ENCODE measurements at places on chromosomes 11 and 22.

GRCh38 chr11:66543263-66544107, 2.4 kb downstream of the ZDHHC24 start:
- DNase-seq = peak; percentile 63

DNA sequence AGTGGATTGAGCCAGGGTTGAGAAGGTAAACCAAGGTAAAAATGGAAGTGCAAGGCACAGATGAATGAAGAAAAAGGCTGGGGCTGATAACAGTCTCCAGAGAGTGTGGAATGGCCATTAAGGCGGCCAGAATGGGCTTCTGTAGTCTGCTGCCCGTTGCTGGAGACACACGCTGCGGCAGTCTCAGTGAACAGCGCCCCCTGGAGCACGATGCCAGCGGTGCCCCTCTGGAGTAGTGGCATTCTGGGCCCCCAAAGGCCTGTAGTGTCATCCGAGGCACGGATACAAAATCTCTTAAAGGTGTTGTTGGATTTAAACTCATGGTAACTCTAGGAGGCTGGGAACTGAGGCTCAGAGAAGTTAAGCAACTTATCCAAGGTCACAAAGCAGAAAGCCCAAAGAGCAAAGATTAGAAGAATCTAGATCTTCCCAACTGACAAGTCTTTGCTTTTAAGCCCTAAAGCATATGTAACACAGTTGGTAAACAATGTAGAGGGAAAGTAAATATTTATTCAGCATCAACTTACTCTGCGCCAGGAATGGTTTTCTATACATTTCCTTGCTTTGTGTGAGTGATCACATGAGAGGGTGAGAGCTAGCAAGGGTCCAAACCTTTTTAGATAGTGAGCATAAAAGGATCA, 18.2 kb downstream of the KCNJ1 start:
- peak; percentile 37 for DNase-seq

GRCh38 chr11:13348305-13348704, 70.7 kb downstream of the BMAL1 start:
- no peak for DNase-seq

DNA sequence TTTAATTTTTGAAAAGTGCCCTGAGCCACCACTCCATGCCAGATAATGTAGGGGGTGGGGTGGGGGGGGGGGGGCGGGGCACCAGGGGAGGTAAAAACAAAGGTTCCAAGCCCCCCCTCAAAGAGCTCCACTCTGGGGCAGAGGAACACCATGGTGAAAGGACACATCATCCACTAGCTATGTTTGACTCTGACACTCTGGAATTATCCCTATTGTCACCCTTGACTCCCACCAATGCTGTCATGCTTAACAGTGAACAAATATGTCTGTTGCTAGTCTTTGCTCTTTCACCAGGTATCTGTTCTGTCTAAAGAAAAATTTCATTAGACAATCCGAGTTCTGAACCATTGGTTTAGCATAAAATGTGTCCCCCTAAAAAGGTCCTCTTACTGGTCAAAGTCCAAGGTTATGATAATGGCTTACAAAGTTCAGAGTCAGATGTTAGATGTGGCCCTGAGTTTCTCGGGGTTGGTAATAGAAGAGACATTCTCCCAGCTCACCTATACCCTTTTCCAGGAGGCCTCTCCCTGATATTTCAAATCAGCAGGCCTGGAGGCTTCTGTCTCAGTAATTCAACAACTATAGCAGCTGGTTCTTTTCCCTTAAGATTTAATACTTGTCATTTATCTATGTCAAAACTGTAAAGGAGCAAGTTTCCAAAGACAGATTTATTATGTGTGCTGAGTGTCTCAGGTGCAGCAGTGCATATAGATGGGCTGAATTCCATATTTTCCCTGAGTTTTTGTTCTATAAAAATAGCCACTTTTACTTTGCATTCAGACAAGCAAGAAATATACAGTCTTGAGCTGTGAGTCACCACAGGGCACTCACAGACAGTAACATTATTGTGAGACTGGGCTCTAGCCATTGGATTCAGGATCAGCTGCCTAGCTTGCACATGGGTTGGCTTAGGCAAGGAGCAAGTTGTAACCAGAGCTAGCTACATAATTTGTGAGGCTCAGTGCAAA, 174.1 kb downstream of the CSNK2A3 start:
- DNase-seq = peak; percentile 76

DNA sequence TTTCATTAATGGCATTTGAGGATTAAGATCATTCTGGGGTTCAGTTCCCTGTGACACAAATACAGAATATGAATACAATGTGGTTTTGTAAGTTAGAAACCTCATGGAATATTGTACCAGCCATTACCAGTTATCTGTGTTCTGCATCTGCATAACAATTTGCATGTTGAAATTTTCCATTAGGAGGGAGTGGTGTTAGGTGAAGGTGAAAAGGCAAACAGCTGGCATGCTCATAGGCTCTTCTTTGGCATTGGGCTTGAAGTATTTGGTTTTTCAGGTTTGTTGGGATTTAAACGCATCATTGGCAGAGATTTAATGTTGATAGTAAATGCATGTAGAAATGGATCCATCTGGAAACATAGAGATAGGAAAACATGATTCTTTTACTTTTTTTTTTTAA, 18.6 kb downstream of the RTN3 start:
- DNase-seq = no peak

GRCh38 chr11:67673358-67673757, 1.1 kb downstream of the ALDH3B2 start:
- DNase-seq = no peak

DNA sequence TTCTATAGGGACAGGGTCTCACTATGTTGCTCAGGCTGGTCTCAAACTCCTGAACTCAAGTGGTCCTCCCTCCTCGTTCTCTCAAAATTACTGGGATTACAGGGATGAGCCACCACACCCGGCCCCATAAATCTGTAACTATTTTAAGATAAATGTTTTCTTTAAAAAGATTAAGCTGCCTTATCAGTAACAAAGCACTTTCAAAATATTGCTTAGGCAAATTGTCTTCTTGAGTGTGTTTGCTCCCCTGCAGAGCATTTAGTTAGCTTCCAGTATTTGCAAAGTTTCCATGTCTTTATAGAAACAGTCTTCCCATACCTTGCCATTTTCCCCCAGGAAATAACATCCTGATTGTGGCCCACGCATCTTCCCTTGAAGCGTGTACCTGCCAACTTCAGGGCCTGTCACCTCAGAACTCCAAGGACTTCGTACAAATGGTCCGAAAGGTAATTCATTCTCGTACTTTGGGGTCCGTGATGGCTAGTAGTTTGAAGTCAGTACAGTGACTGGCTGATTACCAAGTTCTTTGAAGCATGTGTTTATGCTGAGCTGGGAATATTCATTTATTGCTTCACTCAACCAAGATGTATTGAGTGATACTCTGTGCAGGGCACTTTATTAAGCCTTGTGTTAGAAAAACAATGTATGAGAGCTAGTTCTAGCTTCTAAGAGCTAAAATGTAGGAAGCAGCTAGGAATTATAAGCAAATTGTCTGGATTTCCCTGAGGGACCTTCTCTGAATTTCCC, 30.4 kb upstream of the CRTAM start:
- DNase-seq = peak; percentile 41

- no peak for DNase-seq
Measured at GRCh38 chr22:20011123-20011992, 5.3 kb downstream of the ARVCF start.

DNA sequence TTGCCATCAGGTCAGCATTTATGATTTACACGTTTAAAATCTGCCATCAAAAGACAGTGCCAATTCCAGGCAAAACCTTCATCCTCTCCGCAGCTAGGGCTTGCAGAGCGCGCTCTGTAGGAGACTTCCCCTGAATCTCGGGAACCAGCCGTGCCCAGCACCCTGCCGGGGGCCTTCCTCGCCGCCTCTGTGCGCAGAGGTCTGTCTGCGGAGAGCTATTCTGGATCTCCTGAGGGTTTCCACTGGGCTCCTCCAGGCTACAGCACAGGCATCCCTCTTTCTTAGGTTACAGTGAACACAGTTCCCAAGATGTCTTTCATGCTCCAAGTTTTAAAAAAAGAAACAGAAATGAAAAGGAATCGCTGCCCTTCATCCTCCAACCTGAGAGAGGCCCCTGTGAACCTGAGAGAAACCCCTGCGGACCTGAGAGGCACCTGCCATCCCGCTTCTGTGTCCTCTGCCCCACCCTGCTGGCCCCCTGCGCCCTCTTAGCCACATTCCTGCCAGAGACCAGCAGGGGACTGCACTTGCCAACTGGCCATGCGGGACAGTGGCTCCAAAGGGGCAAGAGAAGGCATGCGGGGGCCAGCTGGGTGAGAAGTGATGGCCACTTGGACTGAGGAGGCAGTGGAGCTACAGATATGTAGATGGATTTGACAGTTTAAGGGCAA, 16.1 kb downstream of the TP53AIP1 start:
- DNase-seq = no peak

DNA sequence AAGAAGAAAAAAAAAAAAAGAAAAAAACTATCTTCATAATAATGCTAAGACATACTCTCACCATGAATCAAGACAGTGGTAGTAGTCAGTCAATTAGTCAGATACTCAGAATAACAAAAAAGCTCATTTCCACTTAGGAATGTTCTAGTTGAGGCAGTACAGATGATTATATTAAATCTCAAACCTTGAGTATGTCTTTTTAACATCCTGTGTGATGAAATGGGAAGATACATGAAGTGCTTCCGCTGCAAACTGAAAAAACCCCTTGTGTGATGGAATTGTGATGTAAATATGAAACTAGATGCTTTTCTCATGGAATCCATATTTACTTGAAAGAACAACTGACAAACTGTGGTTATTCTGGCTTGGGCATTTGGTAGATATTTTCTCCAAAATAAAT, 13.7 kb downstream of the AMOTL1 start:
- DNase-seq = peak; percentile 92

- DNase-seq = no peak
Measured at GRCh38 chr22:42595434-42595833, 19.2 kb downstream of the POLDIP3 start.

DNA sequence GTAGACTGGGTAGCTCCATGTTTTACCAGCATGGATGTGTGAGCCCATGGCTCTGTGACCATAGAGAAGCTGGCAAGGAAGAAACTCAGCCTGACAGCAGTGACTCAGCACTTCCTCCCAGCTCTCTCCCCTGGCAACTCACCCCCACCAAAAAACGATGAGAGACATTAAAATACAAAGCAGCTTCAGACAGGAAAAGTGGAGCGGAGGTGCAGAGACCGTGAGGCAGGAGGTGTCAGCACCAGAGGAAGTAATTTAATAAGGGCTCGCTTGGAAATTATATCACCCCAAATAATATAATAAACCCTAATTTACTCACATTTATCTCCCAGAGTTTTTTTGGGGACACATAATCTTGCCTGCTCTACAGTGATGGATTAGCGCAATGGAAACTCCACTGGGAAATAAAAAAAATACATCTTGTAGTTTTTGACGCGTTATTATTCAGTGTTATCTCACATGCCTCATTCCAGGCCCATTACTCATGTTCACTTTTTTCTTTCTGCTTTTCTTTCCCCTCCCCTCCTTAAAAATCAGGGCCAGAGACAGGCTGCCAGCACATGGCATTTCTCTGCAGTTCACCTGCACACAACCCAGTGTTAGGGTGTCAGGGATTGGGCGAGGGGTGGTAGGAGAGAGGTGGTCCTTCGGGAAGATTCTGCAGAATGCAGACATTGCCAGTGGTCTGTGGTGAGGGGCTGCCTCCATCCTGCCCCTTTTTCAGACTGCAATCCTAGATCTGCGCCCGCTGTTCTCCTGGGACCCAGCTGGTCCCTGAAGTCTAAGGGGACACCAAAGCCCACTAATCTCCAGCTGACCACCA, 170.8 kb downstream of the BUD13 start:
- DNase-seq = no peak

- no peak for DNase-seq
Measured at GRCh38 chr11:116219171-116219635, 553.6 kb downstream of the BUD13 start.
